ENCODE measurements at places on chromosomes 16 and 17.

DNA sequence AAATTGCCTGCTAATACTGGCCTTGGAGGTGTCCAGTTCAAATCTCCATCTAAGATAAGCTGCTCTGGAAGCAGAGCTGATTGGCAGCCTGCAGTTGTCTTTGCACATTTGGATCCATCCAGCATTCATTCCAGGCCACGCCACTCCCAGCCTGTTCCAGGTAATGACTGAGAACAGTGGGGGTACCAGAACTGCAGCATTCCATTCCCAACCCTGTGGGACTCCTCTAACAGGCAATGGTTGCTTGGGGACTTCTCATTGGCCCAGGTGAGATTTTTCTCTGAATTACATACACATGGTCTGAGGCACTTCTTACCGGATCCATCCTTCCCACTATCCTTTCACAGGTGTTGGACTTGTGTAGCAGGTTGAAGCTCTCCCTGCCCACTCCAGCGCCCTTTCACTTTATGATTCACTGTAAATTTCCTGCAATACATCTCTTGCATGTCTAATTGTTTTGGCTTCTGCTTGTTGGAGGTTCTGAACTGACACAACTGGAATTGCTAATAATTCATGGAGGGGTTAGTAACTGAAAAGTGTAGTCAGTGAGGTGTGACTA, 206.1 kb upstream of the ZFHX3 start:
- no peak for DNase-seq

DNA sequence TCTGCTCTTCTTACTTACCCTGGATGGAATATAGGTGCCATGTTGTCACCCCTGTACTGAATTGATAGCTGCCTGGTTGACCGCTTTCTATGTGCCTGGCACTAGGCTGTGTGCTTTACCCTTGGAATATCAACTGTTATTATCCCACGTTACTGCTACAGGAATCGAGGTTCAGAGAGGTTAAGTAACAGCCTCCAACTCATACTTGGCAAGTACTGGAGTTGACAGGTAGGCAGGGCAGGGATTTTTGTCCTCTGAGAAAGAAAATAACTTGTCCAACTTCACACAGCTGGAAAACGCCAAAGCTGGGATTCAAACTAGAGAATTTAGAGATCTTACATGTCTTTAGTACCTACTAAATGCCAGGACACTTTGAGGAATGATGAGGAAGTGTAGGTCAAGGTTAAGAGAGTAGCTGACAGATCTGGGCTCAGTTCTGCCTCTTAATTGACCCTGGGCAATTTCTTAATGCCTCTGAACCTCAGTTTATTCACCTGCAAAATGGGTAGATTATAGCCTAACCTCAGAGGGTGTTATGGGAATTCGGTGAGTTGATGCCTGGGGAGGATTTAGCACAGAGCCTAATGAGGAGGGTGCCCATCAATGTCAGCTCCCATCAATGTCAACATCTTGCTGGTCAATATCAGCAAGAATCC, 25.8 kb downstream of the ITPRIPL2 start:
- no peak for DNase-seq

GRCh38 chr16:24507959-24508480, 31.3 kb upstream of the RBBP6 start:
- DNase-seq: no peak

DNA sequence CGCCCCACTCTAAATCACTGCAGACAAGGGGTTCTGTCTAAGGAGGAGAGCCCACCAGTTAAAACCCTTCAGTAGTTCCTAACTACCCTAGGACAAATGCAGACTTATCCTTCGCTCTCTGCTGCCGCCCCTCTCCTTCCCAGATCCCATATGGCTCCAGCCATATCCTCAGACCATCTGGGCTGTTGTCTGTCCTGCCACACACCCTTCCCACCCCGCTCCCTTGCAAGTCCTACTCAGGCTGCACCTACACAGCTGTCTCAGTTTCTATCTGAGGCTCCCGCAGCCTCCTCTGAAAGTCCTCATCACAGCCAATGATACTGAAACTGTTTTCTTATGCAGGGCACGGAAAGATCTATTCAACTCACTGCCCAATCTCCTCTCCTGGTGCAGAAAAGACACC, 720 bp upstream of the BCKDK start:
- DNase-seq: no peak

DNA sequence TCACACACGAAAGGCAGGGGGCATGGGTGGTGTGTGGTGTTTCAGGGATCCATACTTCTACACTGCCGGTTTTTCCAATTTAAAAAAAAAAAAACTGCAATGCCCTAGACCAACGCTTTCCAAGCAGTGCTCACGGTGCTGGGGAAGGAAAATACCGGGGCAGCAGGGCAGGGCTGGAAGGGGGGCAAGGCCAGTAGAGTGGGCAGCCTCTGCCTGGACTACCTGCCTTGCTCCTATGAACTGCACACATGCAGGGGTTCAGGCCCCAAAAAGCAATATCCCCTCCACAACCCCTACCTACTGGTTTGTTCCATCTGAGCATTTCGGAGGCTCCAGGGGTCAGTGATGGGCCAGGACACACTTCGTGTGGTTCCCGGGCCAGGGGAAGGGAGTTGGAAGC, 29.4 kb downstream of the RPH3AL start:
- DNase-seq: no peak

- no peak for DNase-seq
Measured at GRCh38 chr16:66575060-66575459, 4.2 kb upstream of the CMTM2 start.

DNA sequence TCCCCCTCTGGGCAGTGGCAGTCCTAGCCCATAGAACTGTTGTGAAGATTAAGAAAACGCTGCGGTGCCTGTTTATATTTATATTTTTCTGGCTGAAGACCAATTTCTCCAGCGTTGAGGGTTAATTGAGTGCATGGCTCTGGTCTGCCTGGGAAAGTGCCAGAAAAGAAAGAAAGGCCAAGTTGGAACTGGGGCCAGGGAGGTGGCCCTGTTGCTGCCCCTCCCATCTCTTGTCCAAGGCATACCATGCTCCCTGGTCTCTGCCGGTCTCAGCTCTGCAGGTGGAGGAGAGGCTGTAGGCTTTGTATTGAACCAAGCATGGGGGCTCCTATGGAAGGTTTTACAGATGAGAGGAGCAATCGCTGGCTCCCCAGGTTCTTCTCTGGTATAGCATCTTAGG, 124.7 kb downstream of the MGAT5B start:
- peak; percentile 30 for DNase-seq

- DNase-seq: no peak
Measured at GRCh38 chr17:538181-538973, 176.3 kb downstream of the VPS53 start.

- DNase-seq: no peak
Measured at GRCh38 chr17:42878123-42878880, 22.3 kb upstream of the G6PC1 start.

DNA sequence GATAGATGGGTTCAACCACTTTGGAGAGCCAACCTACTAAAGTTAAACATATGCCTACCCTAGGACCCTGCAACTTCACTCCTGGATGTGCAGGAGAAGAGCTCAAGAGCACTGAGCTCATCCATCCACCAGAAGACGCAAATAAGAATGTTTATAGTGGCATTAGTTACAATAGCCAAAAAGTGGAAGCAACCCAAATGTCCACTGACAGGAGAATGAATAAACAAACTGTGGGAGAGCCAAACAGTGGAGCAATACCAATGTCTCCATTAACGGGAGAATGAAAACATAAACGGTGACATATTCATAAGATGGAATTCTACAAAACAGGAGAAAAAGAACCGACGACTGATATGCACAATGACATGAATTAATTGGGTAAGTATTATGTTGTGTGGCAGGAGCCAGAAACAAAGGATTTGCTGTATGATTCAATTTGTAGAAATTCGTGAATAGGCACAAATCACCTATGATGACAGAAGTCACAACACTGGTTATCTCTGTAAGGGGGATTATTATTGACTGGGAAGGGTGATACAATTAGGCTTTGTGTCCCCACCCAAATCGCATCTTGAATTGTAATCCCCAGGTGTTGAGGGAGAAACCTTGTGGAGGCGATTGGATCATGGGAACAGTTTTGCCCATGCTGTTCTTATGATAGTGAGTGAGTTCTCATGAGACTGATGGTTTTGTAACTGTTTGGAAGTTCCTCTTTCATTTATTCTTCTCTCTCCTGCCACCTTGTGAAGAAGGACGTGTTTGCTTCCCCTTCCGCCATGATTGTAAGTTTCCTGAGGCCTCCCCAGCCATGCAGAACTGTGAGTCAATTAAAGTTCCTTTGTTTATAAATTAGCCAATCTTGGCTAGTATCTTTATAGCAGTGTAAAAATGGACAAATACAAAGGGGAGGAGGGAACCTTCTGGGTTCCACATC, 57.9 kb upstream of the PLCG2 start:
- DNase-seq: no peak

GRCh38 chr17:67018471-67019434, 25.6 kb upstream of the CACNG1 start:
- peak; percentile 75 for DNase-seq

- DNase-seq: no peak
Measured at GRCh38 chr16:12551530-12551929, 252.2 kb downstream of the CPPED1 start.

DNA sequence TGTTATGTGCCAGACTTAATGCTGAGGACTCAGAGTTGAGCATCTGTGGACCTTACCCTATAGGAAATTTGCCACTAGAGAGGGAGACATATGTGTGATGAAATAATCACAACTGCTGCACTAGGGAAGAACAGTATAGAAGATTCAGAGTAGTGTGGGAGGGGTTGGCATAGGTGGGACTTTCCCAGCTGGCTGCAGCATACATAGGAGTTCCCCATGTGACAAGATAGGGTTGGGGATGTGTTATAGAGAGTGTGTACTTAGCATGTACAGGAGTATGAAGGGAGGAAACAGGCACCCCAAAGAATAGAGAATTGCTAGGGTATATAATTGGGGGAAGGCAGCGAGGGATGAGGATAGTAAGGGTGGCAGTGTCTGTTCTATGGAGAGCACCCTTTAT, 2.9 kb downstream of the NUP93 start:
- DNase-seq: no peak

DNA sequence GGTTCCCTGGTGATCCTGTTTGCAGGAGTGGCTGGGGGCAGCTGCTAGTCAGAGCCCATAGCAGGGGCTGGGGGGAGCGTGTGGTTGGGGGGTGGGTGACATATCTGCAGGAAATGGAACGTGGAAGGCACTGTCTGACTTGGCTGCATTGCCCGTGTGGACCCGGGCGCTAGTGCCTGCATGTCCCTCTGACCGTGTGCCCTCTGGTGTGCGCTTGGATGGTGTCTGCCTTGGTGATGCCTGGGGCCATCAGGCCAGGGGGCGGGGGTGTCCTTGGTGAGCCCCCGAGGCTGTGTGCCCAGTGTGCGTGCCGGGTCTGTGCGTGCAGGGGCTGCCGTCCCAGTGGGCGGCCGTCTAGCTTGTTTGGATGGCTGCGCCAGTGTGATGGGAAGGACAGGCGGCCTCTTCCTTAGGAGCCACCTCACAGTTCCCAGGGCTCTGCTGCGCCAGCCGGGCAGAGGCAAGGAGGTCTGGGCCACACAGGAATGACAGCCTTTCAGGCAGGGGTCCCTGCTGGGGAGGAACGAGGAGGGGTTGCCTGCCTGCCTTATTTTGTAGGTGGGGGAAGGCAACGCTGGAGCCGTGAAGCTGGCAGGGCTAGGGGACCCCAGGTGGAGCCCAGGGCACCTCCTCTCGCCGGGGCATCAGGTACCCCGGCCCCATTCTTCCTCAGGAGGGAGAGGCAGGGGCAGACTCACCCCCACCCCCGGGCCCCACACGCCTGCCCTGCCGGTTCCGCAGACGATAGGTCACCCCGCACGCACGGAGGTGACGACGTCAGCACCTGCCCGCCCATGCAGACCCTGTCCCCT, 693 bp downstream of the NDRG4 start:
- DNase-seq: peak; percentile 47

- DNase-seq: no peak
Measured at GRCh38 chr17:52027620-52028295, 130.8 kb downstream of the CA10 start.

DNA sequence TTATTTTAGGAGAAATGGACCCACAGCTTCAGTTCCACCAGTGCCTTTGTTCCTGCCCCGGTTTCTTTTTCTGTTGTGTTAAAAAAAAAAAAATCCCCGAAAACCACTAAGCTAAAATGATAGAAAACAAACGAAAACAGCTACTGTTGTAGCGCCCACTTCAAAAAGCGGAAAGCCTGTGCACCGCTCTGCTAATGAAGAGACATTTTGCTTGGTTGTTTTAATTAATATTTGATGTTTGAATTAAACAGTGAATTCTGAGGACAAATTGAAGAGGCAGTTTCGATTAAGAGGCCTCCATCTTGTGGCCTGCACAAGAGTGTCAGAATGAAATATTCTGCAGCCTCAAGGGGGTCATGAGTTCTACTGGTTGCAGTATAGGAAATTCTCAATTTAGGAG, 186.7 kb downstream of the RPTOR start:
- DNase-seq: no peak

DNA sequence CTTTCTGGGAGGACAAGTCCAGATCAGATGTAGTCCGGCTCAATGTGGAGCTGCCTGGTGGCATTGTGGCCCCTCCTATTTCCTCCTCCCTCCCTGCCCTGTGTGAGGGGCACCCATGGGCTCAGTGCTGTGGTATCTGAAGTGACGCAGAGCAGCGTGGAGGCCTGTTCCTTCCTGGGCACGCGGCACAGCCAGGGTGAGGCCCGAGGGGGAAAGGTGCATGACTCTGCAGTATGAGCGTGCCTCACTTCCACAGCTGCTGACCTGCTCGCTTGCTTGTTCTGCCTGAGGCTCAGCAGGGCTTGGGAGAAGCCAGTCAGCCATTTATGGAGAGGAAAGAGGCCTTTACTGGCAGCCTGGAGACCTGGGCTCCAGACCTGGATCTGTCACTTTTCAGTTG, 11.7 kb downstream of the TMEM238L start:
- DNase-seq: no peak

DNA sequence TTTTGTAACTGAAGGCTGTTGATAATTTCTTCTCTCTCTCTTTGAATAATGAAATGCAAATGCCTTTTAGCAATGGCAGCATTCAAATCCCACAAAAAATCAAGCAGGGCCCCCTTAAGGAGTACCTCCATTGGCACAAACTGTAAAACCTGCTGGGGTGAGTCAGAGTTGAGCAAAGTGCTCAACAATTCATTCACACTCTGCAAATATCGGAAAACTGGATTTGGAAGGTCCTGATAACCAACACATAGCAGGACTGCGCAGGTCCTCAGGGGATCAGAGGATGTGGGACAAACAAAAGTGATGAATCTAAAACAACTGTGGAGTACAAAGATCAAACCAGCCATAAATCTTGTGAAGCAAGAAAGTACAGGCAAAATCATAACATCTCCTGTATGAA, 5.6 kb downstream of the CMTR2 start:
- DNase-seq: no peak

Measured in COR-L47 (cell line).